ENCODE measurements at places on chromosomes 2 and 18.

- peak; percentile 22 for DNase-seq
These were observed 35.5 kb upstream of the TTR start for GRCh38 chr18:31555971-31556747.

DNA sequence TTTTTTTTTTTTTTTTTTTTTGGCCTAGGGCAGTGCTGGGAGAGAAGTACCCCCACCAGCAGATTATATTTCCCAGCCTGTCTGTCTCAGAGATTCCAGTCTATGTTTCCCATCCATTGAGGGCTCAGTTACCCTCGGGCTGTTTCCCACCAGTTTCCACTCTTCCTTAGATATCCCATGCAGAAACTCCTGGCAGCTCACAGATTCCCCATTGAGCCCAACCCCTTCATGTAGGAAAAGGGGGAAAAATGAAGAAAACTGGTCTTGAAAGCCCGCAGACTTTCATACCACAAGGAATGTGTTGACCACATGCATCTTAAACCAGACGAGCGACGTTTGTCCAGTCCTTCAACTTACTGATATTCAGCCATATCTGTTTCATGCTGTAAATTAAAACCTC is 15.2 kb downstream of the ASXL3 start:
- no peak for DNase-seq

- no peak for DNase-seq
These were observed 534 bp upstream of the SOCS6 start for GRCh38 chr18:70288171-70288850.

DNA sequence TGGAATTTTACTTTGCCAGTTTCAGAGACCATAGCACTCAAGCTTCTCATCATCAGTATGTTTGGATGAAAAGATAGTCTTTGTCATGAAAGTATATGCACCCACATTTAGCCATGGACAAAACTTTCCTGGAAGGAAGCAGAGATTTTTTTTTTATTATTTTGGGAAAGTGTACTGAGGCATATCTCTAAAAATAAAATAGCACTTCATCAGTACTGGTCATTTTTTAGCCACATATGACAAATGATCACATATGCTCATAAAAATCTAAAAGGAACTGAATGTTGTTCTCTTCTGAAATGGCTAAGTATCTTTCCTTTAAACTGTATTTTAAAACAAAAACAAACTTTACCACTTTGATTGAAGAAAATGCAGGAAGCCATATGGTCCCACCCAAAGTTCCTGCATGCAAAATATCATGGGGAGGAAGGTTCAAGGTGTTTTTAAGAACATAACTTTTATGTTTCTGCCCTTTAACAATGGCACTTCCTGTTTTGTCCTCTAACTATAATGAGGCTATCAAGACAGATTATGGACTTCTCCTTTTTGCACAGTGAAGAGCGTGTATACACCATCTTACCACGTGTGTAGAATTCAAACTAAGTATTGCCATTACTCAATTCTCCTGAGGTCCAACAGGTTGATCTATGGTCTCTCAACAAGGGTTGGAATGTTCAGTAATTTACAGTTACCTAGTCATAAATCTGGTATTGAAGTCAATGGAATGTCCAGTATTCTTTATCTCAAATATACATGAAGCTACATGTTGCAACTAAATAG is 77.1 kb upstream of the SLC39A10 start:
- DNase-seq = no peak
